ENCODE measurements at places on chromosomes 1 and 21.

DNA sequence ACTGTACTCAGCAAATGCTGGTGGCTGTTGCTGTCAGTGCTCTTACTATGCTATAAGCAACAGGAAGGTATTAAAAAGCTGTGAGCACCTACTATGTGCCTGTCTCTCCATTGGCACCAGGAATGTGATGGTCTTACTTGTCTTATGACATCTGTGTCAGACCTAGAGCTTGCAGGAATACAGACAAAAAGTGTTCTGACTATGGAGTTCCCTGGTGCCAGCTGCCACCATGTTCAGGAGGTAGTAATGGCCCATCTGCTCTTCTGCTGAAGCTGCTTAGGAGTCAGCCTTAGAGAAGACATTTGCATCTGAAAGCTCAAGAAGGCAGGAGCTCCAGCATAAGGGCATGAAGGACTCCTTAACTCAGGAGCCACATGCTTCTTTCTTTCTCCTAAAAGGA lies 52.3 kb downstream of the MAB21L3 start:
- DNase-seq: no peak

GRCh38 chr1:247294282-247294681 lies 37.4 kb downstream of the ZNF496 start:
- no peak for DNase-seq

- DNase-seq: no peak
Measured at GRCh38 chr21:43702785-43703034, 16.2 kb upstream of the PDXK start.

- no peak for DNase-seq
Measured at GRCh38 chr1:99327357-99327756, 63.1 kb downstream of the PLPPR4 start.

GRCh38 chr1:207990876-207991582 lies 80.1 kb upstream of the CD34 start:
- DNase-seq: no peak

GRCh38 chr1:167752219-167752985 lies 30.6 kb downstream of the MPZL1 start:
- DNase-seq: no peak

DNA sequence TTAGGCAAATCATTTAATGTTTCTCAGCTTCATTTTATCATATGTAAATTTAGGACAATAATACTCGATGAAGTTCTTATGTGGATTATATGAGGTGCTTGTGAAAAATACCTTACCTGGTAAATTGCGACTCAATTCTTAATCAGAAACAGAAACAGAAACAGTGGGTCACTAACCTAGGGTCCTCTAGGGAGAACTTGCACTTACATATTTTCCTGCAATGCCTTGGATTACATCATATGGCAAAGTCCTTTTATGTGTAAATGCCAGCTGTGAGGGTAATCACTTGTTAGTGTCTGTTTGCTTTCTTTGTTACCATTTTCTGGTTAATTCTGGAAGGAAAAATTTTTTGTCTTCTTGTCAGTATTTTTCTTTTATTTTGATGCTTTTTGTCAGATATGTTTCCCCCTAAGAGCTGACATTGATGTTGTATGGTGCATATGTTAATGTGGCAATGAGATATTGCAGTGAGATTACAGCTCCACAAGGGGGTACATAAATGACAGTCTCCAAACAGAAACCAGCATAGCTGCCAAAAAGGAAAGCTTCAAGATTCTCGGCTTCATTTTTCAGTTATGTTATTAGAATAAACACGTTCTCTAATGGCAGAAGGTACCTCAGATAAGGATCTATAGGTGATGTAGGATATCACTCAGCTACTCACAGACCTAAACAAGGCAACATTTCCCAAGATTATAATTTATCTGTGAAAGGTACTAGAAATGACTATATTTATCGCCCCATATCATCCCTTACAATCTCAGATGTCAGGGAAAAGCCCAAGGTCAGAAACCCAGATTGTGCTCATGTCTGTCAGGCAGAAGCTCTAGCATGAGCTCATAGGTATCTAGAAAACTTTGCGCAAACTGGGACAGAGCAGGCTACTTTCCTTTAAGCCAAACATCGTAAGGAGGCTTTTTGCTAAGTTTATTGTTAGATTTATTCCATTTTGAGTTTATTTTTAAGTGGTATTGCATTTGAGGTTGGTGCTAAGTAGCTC lies 119.9 kb downstream of the FASLG start:
- no peak for DNase-seq

- DNase-seq: no peak
Measured at GRCh38 chr1:29521811-29522580, 285.7 kb downstream of the PTPRU start.

GRCh38 chr1:154405747-154406571 lies 816 bp downstream of the IL6R start:
- DNase-seq: peak; percentile 62

DNA sequence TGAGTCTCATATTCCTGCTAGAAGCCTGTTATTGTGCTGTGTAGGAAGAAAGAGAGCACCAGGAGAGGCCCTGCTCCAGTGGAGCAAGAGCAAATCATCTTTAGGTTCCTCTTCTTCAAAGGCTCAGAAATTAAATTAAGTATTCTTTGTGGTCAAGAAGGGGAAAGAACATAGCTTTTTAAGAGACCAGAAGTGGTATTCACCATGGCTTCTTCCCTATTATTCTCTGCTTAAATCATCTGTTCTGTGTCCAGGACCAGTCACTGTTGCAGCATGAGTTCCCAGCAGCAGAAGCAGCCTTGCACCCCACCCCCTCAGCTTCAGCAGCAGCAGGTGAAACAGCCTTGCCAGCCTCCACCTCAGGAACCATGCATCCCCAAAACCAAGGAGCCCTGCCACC lies 1.1 kb downstream of the SPRR1B start:
- DNase-seq: no peak

DNA sequence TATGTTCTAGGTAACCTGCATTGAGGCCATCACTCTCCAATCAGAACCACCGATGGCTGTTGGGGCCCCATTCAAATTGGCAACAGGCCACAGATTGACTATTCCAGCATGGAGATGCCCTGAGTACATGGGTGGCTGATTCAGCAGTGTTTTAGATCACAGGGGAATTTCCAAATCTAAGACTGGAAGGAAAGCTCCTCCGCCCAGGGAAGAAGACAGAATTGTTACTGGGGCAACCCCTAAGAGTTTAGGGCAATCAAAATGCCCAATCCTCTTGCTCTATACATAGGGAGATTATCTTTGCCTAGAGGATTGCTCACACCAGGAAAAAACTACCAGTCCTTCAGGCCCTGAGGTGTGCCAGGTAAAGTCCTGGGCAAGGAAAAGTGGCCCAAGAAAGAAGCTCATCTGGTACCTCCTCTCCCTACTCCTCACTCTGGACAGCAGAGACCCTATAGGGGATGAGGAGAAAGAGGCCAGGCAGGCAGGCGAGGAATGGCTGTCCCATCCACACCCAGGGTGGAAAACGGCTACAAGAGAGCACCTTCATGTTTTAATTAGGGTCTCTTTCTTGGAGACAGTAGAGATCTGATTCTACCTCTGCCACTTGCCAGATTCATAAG lies 5.8 kb downstream of the S100A8 start:
- DNase-seq: no peak

- DNase-seq: no peak
Measured at GRCh38 chr21:37199057-37199924, 67.8 kb downstream of the VPS26C start.

DNA sequence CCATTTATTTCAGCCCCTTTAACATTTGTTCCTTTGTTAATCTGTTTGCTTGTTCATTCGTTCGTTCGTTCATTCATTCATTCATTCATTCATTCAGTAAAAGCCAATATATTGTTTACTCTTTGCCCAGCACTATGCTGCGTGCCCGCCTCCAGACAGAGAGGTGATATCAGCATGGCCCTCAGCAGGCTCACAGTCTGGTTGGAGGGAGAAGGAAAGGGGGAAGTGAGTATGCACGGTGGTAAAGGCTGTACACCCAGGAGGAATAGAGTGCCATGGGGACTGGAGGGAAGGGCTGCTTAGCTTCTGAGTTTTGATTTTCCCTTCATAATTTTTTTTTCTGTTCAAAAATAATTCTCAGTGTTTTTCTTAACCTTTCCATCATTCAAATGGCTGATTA lies 144.7 kb downstream of the NOS1AP start:
- no peak for DNase-seq

DNA sequence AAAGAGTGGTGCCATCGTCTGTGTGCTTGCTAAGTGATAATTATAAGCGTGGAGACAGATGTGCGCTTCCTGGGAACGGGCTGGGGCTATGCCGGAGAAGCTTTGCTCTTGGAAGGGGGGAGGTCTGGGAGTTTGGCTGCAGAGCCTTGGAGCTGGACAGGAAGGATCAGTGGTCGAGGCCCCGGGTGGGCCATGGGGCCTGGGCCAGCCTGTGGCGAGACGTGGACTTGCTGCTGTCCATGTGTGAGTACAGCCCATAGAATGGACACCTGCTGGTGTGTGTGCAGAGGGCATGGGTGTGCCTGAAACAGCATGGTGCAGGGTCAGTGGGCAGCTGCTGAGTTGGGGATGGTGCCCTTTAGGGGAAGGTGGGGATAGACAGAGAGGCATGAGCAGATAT lies 121.3 kb downstream of the PCBP3 start:
- DNase-seq: no peak

DNA sequence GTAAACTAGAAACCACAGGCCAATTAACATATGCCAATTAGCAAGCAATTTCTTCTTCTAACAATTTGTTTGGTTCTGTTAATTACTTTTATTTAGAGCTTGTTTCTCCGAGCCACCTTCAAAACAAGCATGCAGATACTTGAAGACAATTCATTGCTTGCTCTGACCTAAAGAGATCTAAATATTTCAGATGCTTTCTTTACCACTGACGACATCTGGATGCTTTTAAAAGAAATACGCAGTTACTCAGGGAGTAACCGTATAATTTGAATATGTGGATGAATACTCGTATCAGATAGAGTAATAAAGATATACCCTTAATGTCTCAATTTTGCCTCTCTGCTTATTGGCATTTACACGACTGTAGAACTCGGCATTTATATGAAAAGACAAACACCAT lies 390.0 kb downstream of the DISC1 start:
- DNase-seq: no peak

GRCh38 chr1:64896551-64896950 lies 69.8 kb downstream of the JAK1 start:
- DNase-seq: no peak

GRCh38 chr1:215285013-215285800 lies 202.7 kb downstream of the KCNK2 start:
- no peak for DNase-seq

DNA sequence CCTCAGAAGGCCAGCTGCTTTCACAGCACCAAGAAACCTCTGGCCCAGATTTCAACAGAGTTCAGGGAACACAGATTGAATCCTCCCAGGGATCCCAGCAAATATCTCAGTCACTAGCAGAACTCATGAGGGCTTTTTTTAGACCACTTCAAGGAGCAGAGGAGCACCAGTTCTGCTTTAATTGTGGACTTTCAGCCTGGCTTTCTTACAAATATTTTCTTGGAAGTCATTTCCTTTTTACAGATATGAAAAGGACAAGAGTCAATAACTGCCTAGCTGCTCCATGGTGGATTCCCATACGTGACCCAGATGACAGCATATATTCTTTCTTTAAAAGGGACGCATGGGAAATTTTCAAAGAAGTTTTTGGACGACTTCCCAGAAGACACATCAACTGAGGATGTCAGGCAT lies 6.4 kb upstream of the LRRC8B start:
- no peak for DNase-seq

GRCh38 chr1:8031176-8031785 lies 5.2 kb upstream of the ERRFI1 start:
- DNase-seq: no peak

DNA sequence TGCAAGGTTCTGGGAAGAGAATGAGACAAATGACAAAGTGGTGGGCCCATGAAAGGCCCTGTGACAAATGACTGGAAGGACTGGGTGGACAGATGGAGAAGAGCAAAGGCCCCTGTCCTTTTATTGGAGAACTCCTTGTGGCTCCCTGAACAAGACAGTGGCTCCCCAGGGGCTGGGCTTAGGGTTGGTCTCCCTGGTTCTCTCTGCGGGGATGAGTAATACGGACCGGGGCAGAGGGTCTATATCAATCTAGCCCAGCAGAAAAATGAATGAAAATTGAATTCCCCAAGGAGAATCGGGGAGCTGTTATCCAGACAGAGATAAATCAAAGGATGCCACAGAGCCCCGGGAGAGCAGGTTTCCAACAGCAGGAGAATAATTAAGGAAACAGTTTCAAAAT lies 5.2 kb upstream of the LHX4 start:
- DNase-seq: no peak

DNA sequence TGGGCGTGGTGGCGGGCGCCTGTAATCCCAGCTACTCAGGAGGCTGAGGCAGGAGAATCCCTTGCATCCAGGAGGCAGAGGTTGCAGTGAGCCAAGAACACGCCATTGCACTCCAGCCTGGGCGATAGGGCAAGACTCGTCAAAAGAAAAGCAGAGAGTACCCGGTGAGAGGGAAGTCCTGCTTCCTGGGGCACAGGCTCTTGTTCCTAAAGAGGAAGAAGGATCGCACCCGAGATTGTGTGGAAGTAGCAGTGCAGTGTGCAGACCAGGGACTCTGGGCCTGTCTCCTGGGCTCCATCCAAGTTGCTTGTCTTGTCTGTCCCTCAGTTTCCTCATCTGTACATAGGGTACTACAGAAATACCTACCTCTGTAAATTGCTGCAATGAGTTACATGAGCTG lies 29.6 kb downstream of the NBPF3 start:
- DNase-seq: no peak

DNA sequence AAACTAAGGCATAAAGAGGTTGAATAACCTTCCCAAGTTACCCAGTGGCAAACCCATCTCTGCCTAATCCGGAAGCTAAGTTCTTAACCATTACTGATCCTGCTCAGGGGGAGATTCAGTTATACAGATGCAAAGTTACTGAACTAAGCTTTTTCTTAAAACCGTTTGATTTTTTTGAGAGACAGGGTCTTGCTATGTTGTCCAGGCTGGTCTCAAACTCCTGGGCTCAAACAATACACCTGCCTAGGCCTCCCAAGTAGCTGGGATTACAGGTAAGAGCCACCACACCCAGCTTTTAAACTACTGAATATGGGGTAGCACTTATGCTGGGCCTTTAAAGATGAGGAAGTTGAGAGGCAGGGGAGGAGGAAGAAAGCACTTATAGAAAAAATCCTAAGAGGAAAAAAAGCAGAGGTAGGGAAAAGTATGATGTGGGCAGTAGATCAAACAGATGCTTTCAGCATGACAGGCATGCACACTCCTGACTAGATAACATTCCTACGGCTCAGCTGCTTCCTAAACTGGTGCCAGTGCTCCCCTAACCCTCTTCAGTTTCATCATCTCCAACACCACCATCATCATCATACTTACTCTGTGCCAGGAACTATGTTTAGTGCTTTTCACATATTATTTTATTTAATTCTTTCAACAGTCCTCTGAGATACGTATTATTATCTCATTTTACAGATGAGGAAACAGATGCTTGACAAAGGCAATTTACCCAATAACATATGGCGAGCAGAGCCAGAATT lies 5.8 kb downstream of the PAFAH2 start:
- no peak for DNase-seq

DNA sequence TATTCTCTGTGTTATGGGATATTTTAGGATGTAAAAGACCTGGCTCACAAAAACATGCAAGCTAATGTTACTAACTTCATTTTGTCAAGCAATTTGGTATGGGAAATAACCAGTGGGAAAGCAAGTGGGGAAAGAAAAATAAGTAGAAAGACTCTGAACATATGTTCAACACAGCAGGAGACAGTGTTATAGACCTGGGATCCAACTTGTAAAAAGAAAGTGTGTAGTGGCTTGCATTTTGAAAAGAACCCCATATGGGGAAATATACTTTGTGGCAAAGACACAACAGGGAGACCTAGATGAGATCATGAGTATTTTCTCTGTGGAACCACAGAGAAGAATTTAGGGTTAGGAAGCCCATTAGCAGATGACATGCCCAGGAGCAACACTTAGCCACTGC lies 212.7 kb upstream of the NRIP1 start:
- no peak for DNase-seq

- peak; percentile 16 for DNase-seq
Measured at GRCh38 chr21:31732597-31733550, 956 bp upstream of the SCAF4 start.
